Hematopoietic multipotent progenitor cell (in vitro differentiated cells): ENCODE measurements at places on chromosomes 3 and 15.

GRCh38 chr3:171451915-171452314 is 8.3 kb downstream of the TNIK start:
- DNase-seq, result no peak

DNA sequence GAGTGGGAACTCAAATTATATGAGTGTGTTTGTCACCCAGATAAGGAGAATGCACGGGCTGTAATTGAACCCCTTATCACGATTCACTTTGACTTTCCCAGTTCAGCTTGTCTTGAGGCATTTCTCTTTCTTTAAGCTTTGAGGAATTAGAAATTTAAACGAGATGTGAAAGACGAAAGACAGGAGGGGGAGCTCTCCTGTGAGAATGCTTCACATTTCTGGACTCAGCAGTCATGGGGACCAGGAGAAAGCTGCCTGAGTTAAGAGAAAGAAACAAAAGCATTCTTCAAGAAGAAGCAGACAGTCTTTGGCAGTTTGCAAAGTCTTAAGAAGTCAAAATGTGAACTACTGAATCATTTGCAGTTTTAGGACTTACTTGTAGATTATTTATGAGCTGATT is 205.6 kb downstream of the NECTIN3 start:
- DNase-seq, result no peak

- no peak for DNase-seq
Observed at GRCh38 chr3:174444391-174444790, 414.7 kb upstream of the NAALADL2 start.

- peak; percentile 58 for DNase-seq
Observed at GRCh38 chr15:89406940-89407607, 72.5 kb upstream of the POLG start.

DNA sequence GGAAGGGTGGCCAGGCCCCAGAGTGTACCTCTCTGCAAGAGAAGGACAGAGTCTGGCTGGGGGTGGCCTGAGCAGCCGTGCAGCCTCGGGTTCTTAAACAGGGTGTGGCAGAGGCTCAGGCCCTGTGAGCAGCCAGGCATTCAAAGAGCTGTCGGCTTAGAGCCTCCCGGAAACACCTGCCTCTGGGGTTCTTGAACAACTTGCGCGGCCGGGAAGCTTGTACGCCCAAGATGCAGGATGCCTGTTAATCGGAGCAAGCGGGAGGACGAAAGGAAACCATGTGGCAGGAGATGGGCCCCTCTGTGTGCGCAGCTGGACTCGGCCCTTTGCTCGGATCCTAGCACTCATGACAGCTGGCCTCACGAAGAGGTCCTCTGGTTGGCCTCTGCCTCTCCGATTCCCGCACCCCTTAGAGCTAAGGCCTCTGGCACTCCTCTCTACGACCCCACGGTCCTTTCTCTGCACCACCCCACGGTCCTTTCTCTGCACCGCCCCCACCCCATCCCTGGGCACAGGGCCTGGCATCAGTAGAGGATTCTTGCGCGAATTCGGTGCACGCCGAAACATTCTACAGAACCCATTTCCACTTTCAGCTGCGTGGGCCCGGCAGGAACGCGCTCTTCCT is 23.9 kb upstream of the TXNRD3 start:
- no peak for DNase-seq
